ENCODE measurements at places on chromosomes 16 and 17.

DNA sequence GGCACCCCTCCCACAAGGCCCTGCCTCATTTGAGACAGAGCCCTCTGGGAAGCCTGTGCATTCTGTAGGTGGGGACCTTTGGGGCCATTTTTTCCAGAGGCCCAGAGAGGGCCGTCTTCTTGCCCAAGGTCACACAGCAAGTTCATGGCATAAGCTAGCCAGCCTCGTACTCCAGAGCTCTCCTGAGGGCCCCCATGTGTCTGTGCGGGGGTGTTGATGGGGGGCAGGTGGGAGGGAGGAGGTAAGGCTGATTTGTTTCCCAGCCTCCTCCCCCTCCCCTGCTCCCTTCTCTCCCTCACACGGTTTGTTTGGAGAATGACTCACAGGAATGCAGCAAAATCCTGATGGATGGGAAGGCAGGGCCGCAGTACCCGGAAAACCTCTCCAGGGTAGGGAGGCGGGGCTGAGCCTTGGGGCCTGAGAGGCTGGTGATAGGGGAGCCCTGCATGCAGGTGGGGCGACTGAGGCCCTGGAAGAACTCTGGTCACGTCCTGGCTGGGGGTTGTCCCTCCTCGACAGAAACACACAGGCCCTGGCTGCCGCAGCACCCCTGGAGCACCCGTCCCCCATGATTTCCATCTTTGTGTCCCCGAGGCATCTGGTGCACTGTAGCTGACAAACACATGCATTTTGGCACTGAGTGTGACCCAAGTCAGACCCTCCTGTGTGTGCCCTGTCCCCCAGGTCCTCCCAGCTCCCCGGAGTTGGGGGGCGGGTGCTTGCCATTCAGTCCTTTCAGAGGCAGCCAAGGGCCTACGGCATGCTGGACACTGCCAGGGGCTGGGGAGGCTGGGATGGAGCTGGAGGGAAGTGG lies 29.7 kb downstream of the RAI1 start:
- no peak overlapping the region for H3K4me3 ChIP-seq
- peak; percentile 66 for DNase-seq
- H3K4me1 ChIP-seq, result peaks cover 13% of the 10 kb centered on the region
- peak overlapping the region; percentile 75 for H3K27ac ChIP-seq
- H3K36me3 ChIP-seq, result no peaks in the 10 kb centered on the region

DNA sequence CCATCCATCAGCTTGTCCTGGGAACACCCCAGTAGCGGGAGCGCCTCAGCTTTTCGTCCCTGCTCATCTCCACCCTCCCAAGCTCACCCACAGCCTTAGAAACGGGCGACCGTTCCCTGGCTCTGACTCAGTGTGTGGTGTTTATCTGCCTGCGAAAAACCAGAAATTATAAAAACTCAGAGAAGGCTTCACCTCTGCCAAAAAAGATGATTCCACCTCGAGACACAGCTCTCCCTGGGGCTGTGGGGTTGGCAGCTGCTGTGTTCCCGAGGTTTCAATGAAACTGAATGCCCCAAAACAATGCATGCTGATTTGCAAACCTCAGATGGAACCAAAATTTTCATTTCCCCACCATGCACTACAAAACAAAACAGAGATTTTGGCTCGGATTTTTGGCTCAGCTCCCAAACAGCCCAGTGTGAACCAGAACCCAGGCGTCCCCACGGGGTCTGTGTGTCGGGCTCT lies 62.4 kb upstream of the MED9 start:
- no peak overlapping the region for H3K27ac ChIP-seq
- H3K27me3 ChIP-seq, result no peaks in the 10 kb centered on the region
- H3K4me3 ChIP-seq, result no peak overlapping the region
- H3K36me3 ChIP-seq, result no peaks in the 10 kb centered on the region
- H3K4me1 ChIP-seq, result no peaks in the 10 kb centered on the region
- no peak for DNase-seq

- no peak overlapping the region for H3K27ac ChIP-seq
- no peak overlapping the region for H3K4me3 ChIP-seq
- no peaks in the 10 kb centered on the region for H3K36me3 ChIP-seq
- no peaks in the 10 kb centered on the region for H3K27me3 ChIP-seq
- no peak for DNase-seq
Observed at GRCh38 chr16:57870753-57871454, 68.6 kb upstream of the KIFC3 start.

DNA sequence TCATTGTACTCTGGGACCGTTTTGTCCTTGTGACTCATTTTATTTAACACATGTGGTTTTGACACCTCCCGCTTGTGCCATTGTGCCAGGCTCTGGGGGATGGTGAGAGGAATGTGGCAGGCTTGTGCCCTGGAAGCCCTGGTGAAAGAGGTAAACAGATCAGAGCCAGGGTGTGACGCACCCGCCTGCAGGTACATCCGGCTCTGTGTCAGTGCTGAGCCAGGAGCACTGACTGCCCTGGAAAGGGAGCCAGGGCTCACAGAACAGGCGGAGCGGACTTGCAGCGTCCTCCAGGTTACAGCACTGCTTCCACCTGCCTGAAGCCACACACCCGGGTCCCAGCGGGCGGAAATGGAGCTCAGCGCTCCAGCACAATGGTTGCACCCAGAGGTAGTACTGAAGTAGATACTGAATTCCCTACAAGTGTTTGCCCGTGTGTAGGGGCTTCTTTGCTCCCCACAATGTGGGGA lies 30.6 kb downstream of the CDRT15 start:
- no peak overlapping the region for H3K27ac ChIP-seq
- no peak for DNase-seq
- H3K4me1 ChIP-seq, result no peaks in the 10 kb centered on the region
- H3K36me3 ChIP-seq, result no peaks in the 10 kb centered on the region

DNA sequence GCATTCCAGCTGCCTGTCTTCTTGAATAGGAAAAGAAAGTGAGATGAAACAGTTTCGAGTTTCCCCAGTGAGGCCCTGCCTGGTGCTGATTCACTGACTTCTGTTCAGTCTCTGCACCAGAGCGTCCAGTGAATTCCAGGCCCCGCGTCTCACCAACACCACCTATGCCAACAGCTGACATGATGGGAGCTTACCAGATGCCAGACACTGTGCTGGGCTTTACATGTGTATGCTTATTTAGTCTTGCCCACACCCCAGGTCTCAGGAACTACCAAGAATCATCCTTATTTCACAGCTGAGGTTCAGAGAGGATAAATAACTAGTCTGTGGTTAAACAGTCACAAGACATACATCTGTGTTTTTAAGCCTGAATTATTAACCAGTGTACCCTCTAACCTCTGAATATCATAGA lies 29.1 kb upstream of the IRX6 start:
- no peaks in the 10 kb centered on the region for H3K27me3 ChIP-seq
- H3K36me3 ChIP-seq, result no peaks in the 10 kb centered on the region
- no peak for DNase-seq
- H3K4me1 ChIP-seq, result no peaks in the 10 kb centered on the region

- H3K27me3 ChIP-seq, result peaks cover 46% of the 10 kb centered on the region
- H3K4me3 ChIP-seq, result no peak overlapping the region
- no peak for DNase-seq
- no peaks in the 10 kb centered on the region for H3K36me3 ChIP-seq
- H3K4me1 ChIP-seq, result no peaks in the 10 kb centered on the region
- H3K27ac ChIP-seq, result no peak overlapping the region
Observed at GRCh38 chr17:76076765-76077583, 2.0 kb upstream of the ZACN start.

DNA sequence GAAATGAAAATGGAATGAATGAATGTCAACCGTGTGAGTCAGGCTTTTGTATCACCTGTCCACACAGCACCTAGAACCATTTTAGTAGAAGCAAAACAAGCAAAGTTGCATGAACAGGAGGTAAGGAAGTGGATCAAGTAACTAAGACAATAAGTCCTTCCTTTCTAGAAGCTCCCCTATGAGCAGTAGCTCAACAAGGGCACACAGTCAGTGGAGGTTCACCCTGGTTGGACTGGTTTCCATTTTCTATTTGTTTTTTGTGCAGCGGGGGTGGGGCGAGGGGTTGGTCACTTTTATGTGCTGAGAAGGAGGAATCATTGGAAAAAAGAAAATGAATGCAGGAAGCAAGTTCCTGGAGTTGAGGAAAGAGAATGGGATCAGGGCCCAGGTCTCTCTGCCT lies 4.0 kb upstream of the HSBP1 start:
- no peak overlapping the region for H3K4me3 ChIP-seq
- H3K4me1 ChIP-seq, result no peaks in the 10 kb centered on the region
- no peaks in the 10 kb centered on the region for H3K27me3 ChIP-seq
- no peaks in the 10 kb centered on the region for H3K36me3 ChIP-seq

DNA sequence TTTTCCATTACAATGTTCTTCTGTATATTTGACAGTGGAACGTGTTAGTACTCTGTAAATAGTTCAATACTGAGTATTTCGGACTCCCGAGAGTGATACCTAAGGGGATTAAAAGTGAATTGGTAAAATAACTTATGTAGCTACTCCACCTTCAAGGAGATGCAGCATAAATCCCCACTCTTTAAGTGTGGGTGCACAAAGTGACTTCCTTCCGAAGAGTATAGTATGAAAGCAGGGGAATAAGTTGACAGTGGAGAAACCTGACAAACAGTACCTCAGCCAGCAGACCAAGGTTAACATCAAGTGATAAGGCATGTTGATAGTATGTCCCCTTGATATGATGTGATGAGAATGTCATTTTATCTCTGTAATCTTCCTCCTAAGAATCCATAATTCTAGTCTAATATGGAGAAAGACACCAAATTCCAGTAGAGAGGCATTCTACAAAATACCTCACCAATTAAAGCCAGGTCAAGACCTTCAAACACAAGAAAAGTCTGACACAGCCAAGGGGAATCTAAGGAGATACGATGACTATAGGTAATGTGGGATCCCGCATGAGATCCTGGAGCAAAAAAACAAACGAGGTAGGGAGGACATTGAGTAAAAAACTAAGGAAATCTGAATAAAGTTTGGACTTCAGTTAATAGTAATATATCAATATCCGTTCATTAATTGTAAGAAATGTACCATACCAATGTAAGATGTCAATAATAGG lies 1.8 kb upstream of the ZPBP2 start:
- no peaks in the 10 kb centered on the region for H3K36me3 ChIP-seq
- no peak overlapping the region for H3K4me3 ChIP-seq
- no peak for DNase-seq
- no peaks in the 10 kb centered on the region for H3K4me1 ChIP-seq
- H3K27ac ChIP-seq, result no peak overlapping the region

DNA sequence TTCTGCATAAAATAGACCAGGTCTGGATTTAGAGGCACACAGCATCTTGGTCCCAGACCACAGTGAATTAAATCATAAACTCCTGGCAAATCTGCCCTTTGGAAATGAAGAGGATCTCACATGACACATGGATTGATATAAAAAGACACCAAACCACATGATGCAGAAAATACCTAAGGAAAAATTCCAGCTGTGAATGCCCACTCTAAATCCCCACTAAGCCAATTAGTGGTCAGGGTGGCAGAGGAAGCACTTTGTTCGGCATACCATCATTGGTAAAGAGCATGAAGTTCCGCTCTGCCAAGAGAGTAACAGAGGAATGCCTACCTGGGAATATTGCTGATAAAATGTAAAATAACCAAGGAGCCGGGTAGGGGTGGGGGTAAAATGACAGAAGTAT lies 32.4 kb upstream of the NOL11 start:
- no peak overlapping the region for H3K4me3 ChIP-seq
- H3K27me3 ChIP-seq, result no peaks in the 10 kb centered on the region
- H3K4me1 ChIP-seq, result no peaks in the 10 kb centered on the region
- H3K36me3 ChIP-seq, result no peaks in the 10 kb centered on the region
- H3K27ac ChIP-seq, result no peak overlapping the region

DNA sequence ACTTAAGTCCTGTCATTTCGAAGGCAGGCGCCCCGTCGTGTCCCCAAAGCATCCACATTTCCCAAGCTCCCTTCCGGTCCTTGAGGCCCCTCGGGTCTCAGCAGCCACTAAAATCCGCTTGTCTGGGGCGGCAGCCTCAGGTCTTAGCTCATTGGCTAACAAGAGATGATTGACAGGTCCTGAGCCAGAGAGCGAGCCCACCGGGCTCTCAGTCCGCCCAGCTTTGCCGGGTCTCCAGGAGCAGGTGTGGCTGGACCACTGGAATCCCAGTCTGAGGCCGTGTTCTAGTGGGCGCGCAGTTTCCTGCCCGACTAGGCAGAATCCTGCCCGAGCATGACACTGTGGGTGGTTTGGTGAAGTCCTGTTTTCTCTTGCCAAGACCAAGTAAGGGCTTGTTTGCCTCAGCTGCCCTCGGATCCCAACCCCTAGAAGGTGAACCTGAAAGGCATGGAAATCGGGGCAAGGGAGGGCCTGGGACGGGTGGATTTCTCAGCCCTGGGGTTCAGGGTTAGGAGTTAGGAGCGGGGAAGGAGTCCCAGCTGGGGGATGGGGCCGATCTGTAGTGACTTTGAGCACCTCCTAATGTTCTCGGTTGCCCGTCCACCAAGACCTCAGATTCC lies 42.8 kb downstream of the MRC2 start:
- H3K4me3 ChIP-seq, result no peak overlapping the region
- H3K4me1 ChIP-seq, result peaks cover 6% of the 10 kb centered on the region
- H3K36me3 ChIP-seq, result no peaks in the 10 kb centered on the region
- H3K27me3 ChIP-seq, result no peaks in the 10 kb centered on the region

- H3K27ac ChIP-seq, result no peak overlapping the region
- no peaks in the 10 kb centered on the region for H3K4me1 ChIP-seq
- H3K36me3 ChIP-seq, result no peaks in the 10 kb centered on the region
Observed at GRCh38 chr17:28527181-28527681, 21.1 kb downstream of the FOXN1 start.

Data from uterus (tissue), 4 donors.